NCI-H2081 treated with DMSO at 0.1 percent for 48 hours (cell line): ENCODE measurements at places on chromosomes 7 and 10.

GRCh38 chr7:80642871-80643270, 4.4 kb downstream of the CD36 start:
- DNase-seq, result no peak

DNA sequence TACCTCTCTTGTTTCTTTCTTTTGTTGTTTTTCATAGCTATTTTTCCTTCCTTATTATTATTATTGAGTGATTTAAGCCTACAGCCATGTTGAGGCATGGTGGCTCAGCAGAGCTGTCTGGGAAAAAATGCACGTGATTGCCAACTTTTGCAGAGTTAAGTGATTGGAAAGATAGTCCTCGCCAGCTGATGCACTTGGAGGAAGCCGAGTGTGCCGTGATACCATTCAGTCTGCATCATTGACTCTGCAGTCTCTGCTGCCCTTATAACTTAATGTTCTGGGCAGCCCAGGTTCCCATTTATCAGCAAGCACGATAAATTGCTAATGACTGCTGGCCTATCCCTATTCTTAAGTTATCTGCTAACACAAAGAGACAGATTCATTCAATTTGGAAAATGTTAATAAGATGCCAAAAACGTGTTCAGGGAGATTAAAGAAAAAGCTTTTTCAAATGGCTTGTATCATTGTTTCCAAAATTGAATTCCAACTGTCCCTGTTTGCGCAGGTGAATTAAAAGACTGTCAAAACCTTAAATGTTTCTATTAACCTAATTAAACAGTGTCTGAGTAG, 232.9 kb upstream of the NPY start:
- DNase-seq, result no peak

DNA sequence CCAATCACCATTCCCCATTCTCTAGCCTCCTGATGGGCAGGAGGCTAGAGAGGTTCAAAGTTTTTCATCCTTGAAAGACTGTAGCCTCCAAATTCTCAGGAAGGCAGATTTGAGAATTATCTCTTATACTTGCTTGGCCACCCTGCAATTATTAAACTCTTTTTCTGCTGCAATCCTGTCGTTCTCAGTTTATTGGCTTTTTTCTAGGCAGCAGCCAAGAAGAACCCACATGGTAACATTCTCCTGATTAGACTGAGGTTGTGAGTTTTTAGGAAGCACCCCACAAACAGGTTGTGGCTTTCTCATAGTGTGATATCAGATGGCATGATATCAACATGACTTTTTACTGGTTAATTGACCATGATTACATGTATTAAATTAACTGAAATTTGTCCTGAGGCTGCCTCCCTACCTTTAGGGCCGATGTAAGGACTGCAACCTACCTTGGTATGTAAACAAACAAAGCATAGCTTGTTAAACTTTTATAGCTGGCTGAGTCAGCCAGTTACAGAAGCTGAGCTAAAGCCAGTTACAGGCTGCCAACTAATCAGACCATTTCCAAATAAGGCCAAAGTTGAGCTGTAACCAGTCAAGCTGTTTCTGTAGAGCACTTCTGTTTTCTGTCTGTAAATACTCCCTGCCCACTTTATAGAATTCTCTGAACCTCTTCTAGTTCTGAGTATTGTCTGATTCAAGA, 3.2 kb upstream of the ZNF248 start:
- DNase-seq, result no peak

DNA sequence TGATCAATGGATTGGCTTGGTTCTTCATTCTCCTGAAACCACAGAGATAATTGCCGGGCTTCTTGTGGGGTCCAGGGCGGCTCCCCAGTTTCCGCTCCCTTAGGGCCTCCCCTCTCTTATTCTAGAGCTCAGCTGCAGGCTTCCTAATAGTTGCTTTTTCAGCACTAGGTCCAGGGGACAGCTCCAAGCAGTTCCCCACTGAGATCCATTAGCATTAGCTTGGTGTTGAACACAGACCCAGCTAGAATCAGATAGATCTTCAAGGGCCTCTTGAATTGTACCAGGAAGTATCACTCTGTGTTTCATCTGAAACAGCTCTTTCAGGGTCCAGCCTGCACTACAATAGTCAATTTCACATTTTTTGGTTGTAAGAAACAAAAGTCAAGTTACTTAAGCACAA, 238.7 kb downstream of the SEC23IP start:
- no peak for DNase-seq

DNA sequence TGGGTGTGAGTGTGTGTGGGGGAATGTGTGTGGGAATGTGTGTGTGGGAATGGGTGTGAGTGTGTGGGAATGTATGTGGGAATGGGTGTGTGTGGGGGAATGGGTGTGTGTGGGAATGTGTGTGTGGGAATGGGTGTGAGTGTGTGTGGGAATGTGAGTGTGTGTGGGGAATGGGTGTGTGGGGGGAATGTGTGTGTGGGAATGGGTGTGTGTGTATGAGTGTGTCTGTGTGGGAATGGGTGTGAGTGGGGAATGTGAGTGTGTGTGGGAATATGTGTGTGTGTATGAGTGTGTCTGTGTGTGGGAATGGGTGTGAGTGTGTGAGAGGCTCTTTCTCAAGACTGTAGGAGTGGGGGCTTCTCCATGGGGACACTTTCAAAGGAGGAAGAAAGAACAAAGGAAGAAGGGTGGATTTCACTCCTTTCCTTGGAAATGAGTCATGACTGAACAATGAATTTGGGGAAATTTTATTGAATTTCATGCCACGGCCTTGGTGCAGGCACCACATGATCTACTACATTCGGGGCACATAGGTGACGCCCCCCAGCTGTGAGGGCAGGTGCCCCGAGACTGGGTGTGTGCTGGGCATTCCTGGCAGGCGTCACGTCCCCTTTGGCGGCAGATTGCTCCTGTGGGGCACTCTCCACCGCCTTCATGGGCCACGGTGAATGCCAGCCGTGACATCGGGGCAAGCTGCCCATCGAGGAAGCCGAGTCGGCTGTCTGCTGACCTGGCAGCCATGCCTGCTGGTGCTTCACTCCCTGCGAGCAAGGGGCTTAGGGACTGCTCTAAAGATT, 88.8 kb upstream of the INSIG1 start:
- no peak for DNase-seq

DNA sequence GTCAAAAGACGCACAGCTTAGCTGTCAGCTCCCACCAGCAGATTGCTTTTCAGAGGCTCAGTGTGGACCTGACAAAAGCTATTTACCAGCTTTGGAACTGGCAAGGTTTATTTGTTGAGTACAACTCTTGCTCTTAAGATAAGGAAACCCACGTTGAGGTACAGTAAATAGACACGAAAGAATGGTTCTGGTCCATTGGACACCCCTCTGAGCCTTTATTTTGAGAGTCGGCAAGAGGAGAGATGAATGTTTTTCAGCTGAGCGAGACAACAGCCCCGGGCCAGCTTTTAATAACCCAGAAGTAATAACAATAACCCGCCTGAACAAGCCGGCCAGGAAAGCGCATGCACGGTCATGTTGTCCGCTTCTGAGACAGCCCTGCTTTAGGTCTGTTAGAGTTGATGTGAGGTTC, 49.0 kb downstream of the WNT2 start:
- DNase-seq, result no peak

- DNase-seq, result no peak
Measured at GRCh38 chr7:69422574-69422985, 175.7 kb upstream of the AUTS2 start.

DNA sequence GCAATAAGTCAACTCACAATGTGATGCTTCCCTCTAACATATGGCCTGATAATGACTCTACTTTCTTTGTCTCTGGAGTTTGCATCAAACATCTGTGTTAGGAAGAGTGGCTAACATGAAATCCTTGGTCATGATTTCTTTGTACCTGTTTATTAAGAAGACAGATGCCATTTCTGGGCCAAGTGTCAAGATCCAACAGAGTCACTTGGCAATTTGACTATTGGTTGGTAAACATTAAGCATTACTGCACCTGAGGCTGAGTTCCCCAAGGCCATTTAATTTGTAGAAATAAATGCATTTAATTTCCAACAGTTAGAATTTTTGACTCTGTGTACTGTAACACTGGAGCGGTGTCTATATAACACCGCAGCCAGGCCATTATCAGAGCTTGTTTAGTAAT, 403.7 kb downstream of the GALNT17 start:
- no peak for DNase-seq

DNA sequence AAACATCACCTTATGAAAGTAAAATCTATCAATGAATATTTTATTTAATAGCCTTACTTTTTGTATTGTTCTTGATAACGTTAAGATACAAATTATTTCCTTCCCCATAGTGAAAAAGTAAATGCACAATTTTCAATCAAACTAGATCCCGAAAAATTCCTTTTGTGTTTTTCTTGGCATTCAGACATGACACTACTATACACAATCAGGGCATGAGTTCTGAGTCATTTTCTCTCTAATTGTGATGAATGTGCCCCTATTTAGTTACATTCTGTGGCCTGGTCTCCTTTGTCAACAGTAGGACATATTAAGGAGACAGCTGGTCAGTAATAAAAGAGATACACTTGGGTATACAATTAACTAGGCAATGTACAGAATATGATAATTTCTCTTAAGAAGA, 19.8 kb downstream of the COL1A2 start:
- DNase-seq, result no peak

DNA sequence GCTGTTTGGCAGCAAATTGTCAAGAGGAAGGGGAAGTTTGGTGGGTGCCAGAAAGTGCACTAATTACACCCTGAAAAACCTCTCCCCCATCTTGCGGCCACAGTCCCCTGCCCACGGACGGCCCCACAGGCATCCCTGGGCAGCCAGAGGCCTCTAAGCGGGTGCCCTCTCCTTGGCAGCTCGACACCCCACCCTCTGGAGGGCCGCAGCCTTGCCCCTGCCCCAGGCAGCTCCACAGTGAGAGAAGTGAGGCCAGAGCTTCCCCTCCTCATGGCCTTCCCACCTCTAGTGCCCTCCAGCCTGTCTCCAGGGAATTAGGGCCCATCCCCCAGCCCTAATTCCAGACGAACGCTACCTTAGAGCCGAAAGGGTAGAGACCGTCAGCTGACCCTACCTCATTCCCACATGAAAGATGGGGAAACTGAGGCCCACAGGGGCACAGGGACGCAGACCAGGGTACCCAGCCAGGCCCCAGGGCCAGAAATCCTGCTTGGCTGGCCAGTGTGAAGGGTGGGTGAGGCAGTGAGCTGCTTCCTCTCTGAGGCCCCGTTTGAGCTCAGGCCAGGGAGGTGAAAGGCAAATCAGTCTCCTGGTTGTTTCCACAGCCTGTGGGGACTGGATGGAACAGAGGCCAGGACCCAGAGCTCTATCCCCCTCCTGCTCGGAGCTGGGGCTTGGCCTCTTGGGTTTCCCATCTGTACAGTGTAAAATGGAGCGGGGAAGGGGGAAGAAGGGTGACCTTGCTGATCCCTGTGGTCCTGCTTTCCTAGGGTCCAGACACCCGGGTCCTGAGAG, 10.0 kb downstream of the ZCCHC24 start:
- no peak for DNase-seq

GRCh38 chr10:71462062-71462935, 65.6 kb downstream of the CDH23 start:
- no peak for DNase-seq
